Cerebellar nuclear complex (tissue), 1 donor: ENCODE measurements at places on chromosomes 6 and 20.

GRCh38 chr20:63648895-63649589, 4.2 kb downstream of the STMN3 start:
- DNase-seq = no peak

- DNase-seq = no peak
Observed at GRCh38 chr20:31494131-31494530, 19.0 kb downstream of the REM1 start.

GRCh38 chr6:160069459-160069858, 52.2 kb upstream of the SLC22A1 start:
- DNase-seq = no peak

- no peak for DNase-seq
Observed at GRCh38 chr6:75431379-75431778, 62.2 kb downstream of the FILIP1 start.

DNA sequence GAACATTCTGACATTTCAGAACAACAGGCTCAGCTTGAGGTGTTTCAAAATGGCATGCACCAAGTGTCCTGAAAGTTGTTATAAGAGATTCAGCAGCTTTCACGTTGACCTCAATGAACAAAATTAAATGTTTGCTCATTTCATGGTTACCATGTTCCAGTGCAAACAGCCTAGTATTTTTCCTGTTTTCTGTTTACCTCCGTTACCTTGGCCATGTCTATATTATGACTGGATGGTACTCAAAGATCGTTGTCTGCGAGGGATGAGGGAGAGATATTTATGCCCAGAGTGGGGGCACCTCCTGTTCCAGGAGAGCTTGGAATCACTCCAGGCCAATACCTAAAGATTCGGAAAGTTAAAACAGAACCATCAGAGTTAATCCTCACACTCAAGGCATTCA, 83.8 kb upstream of the SASH1 start:
- DNase-seq = no peak

GRCh38 chr6:12482386-12483375, 192.5 kb downstream of the EDN1 start:
- no peak for DNase-seq

- no peak for DNase-seq
Observed at GRCh38 chr6:2186516-2186915, 58.9 kb downstream of the GMDS start.

DNA sequence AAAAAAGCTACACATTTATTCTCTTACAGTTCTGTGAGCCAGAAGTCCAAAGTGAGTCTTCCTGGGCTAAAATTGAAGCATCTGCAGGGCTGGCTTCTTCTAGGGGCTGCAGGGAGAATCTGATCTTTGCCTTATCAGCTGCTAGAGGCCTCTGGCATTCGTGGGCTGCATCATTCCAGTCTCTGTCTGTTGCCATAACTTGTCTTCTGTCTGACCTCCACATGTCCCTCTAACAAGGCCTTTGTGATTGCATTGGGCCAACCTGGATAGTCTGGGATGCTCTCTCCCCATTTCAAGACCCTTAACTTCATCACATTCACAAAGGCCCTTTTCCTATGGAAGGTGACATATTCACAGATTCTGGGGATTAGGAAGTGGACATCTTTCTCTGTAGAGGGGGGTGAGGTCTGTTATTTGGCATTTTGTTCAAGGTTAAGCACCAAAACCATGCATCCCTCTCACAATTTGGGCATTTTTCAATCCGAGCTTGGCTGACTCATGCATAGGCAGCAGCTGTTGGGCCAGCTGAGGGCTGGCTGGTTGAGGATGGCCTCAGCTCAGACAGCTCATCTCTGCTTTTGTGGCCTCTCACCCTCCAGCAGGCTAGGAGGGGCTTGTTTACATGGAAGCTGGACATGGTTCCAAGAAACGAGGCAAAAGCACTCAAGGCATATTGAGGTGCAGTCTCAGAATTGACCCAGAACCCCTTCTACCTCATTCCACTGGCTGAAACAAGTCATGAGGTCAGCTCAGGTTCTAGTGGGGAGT, 116.1 kb upstream of the NXT1 start:
- DNase-seq = no peak

- no peak for DNase-seq
Observed at GRCh38 chr20:1401451-1401907, 8.6 kb upstream of the FKBP1A start.

- no peak for DNase-seq
Observed at GRCh38 chr20:63588641-63589041, 14.6 kb upstream of the HELZ2 start.

- no peak for DNase-seq
Observed at GRCh38 chr20:10540636-10541493, 105.8 kb downstream of the SLX4IP start.

DNA sequence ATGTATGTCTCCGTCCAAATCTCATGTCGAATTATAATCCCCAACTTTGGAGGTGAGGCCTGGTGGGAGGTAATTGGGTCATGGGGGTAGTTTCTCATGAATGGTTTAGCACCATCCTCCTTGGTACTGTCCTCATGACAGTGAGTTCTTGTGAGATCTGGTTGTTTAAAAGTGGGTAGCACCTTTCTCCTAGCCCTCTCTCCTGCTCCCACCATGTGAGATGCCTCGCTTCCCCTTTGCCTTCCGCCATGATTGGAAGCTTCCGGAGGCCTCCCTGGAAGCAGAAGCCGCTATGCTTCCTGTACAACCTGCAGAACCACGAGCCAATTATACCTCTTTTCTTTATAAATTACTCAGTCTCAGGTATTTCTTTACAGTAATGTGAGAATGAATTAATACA, 123.1 kb downstream of the FYN start:
- DNase-seq = no peak
